GOT3 (cell line): ENCODE measurements at places on chromosomes 5 and 9.
A peak's percentile ranks its signal among the peaks of the same experiment; 100 is the strongest.

- DNase-seq: peak; percentile 54
Observed at GRCh38 chr5:151651997-151652645, 34.6 kb downstream of the SPARC start.

- no peak for DNase-seq
Observed at GRCh38 chr5:23494558-23494957, 12.9 kb upstream of the PRDM9 start.

DNA sequence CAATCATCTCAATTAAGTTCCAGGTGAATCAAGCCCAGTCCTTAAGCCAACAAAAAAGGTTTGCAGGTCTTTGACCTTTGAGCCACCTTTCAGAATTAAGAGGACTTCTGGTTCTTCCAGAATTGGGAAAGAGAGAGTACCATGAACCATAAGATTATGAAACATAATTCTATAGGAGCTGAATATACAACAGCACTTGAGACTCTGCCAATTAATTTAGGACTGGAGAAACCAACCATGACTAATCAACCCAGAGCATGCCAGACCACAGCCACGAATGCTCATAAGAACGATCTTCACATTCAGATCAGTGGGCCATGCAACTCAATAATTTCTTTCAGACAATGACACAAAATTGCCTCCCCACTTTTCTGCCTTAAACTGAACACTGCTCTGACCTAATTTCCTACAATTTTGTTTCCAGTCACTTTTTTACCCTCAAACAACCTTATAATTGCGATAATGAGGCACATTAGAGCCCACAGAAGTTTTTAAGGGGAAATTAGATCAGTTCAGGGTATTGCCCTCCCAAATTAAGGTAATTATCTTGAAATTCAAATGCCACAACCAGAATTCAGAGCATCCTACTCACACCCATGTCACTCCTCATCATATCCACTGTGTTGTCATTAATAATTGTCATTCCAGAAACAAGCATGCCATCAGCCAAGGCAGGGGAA lies 213.4 kb downstream of the ATPSCKMT start:
- no peak for DNase-seq

- DNase-seq: no peak
Observed at GRCh38 chr9:113738893-113739604, 137.1 kb upstream of the ZNF618 start.

DNA sequence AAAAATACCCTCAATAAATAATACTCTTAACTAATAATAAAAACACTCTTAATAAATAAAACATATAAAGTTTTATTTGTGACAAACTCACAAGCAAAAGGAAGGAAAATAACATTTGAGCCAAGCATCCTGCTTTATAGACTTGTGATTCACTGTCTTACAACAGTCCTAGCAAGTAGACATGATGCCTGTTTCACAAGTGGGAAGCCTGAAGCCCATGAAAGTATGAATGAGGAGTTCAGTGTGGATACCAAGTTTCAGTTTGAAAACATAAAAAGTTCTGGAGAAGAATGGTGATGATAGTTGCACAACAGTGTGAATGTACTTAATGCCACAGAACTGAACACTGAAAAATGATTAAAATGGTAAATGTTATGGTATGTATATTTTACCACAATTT lies 10.9 kb downstream of the HABP4 start:
- no peak for DNase-seq

DNA sequence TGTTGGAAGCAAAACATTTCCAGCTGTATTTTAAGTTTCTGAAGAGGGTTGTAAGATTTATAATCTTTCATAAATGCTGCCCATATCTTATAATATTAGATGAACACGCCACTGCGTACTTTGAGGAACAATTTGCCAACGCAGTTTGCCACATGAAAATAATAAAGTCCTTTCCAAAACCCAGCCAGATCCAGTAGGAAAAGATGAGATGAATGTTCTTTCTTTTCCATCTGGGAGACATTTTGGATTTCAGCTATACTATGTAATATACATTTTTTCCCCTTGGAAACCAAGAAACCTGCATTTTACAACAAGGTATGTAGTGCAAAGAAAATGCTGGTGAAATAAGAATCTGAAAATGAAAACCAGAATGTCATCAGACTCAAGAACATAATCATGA lies 125.4 kb downstream of the NFIB start:
- DNase-seq: no peak

GRCh38 chr5:66757834-66758371 lies 161.7 kb downstream of the MAST4 start:
- no peak for DNase-seq

DNA sequence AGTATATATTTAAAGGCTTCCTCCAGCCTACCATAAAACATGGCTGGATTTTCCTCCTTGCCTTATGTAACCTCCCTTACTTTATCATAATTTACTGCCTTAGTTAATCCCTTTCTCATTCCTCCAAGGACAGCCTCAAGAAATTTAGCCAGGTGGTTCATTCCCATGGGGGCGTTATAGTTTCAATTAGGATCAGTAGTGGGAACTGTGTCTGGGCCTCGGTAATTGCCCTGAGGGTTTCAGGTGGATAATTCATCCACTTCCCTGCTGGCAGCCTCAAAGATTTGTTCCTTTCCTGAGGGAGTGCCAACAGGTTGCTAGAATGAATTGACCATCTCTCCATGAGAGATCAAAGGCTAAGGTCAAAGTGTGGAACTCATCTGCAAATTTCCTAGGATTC lies 4.3 kb upstream of the GM2A start:
- no peak for DNase-seq

DNA sequence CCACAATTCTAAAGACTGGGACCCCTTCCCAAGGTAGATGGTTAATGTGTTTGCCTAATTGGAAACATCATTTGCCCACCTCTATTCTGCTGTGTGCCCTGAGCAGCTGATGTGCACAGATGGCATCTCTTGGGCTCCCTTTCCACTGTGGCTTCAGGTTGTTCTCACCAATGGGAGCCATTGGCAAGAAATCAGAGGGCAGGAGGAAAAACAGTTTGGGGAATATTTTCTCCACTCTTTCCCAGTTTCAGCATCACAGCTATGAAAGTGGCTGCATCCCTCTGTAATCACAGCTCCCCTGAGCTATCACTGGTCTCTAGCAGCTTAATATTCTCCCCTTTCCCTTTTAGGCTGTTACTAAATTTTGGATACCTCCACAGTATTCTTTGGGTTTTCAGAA lies 911.6 kb upstream of the SEMA6A start:
- no peak for DNase-seq

DNA sequence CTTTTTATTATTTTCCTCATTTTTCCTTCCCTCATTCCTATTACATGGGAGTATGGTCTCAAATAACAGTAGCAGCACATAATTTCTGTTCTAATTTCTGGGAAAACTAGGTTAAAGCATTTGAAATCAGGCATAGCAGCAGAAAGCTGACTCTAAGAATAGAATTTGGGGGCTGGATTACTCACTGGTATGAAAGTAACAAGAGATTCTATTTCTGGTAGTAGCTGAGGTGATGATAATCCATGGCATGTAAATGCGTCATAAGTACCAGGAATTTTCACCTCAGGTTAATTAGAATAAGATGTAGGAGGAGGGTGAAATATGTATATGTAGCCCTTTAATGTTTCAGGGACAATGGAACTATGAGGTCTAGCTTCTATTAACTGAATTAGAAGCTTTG lies 662.0 kb downstream of the PTPRD start:
- no peak for DNase-seq

DNA sequence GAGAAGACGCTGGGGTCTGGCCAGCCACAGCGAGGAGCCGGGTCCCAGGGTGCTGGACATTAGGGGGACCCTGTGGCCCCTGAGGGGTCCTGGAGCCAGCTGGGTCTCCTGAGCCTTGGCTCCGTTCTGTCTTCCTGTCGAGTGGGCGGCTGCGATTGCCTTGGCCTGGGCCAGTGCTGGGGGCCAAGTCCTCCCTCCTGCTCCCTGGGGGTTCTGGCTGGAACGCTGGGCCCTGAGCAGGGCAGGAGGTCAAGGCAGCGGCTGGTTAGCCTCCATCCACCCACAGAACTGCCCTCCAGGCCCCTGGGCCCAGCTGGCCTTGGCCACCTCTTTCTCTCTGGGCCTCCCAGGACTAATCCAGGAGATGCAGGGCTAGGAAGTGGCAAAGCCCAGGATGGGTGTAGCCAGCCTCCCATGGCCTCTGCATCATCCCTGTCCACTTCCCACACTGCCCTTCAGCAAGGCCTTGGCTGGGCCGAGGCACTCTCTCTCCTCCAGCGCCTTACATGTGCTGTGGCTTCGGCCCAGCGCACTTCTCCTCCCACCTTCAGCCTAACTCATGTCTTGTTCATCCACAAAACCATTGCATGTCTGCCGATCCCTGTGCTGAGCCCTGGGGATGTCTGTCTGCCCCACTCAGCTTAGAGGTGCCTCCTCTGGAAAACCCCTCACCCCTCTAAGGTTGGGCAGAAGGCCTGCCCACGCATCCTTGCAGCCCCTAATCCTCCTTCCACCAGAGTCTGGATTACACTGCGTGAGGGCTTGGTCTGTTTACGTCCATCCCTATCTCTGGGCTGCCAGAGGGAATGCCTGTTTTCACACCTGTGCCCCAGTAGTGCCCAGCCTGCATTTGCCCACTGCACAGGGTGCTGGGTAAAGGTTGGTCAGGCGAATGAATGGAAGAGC lies 5.0 kb downstream of the LAMC3 start:
- no peak for DNase-seq

DNA sequence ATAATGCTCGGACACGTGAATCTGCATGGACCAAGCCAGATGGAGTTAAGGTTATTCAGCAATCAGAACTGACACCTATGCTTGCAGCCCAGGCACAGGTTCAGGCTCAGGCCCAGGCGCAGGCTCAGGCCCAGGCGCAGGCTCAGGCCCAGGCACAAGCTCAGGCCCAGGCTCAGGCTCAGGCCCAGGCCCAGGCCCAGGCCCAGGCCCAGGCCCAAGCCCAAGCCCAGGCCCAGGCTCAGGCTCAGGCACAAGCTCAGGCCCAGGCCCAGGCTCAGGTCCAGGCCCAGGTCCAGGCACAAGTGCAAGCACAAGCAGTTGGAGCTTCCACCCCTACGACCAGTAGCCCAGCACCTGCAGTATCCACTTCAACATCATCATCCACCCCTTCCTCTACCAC lies 11.8 kb downstream of the TCERG1 start:
- no peak for DNase-seq

DNA sequence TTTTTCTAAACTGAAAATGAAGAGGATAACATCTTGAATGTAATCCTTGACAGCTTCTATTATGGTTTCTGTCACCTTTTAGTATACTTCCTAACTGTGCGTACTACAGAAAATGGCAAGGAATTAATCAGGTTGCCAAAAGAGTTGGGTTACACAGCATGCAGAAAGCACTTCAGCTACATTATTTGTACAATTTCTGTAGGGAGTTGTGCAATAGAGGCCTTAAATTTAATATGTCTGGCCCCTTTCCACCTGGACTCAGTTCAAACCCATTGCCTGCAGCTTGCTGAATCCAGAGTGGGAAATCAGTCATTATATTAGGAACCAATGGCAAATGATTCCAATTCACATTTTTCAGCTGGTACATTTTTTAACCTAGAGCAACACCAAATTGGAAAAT lies 549.7 kb downstream of the CSNK1G3 start:
- no peak for DNase-seq

GRCh38 chr5:96922499-96923244 lies 13.2 kb upstream of the LNPEP start:
- no peak for DNase-seq

DNA sequence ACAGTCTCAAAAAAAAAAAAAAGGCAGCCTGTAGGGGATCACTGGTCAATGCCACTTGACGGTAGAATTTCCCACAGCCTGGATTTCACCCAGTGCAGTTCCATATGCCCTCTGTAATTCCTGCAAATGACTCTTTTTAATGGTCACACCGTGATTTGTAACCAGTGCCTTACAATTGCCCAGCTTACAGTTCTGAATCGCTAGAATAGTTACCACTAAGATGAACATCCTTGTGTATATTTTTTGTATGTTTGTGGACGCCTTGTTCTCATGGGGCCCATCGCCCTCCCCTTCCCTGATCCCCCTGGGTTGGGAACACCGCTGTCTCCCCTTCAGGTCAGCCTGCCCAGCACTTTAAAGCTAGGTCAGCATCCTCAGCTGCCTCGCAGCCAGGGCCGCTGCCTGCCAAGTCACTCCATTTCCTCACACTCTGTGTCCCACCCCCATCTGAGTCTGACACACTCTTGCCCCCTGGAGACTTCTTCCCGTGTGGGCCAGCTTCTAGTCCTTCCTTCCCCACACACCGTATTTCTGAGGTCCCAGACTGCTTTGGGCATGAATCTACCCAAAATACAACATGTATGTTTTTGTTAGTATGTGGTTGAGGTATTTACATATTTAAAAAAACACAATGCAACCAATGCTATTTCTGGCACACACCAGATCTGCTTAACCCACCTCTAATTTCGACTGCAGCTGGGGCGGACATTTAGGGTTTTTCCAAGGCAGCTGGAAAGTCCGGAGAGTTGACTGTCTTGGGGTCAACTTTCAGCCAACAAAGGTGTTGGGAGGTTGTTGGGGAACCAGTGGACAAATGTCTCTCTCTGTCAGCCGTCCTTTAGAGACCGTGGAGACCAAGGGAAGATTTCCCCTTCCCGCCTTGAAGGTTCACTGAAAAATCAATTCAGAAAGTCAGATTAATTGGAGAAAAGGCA lies 120.5 kb upstream of the NEK6 start:
- no peak for DNase-seq

- DNase-seq: no peak
Observed at GRCh38 chr5:54821445-54822323, 163.7 kb downstream of the ESM1 start.

DNA sequence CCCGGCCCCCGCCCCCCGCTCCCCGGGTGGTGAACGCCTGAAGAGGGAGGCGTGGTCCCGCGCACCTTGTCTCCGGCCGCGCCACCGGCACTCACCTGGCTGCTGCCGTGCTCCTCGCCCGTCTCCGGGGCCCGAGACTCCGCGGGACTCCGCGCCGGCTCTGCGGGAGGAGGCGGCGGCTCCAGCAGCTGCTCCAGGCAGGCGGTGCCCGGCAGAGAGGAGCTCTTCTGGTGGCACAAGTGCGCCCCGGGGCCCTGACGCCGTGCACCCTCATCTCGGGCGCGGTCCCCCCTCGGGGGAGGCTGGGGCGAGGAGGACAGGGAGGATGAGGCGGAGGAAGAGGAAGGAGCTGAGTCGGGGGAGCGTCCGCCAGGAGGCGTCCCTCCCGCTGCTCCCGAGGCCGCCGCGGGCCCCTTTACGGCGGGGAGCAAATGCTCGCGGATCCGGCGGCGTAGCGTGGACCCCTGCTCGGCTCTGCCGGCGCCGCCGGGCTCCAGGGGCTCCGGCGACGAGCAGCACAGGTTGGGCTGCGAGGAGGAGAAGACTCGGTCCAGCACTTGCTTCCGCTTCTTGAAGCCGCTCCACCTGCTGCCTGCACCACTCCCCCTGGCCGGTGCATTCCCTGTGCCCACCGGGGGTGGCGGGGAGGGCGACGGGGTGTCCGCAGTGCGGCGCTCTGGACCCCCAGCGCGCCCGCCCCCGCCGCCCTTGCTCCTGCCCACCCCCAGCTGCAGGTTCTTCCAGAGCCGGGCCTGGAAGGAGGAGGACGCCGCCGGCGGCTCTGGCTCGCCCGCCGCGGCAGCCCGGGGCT lies 928 bp downstream of the MCTP1 start:
- no peak for DNase-seq
